RPMI7951 (cell line): ENCODE measurements at places on chromosomes 2 and 18. TPM values are rescaled to one million over a fixed set of nuclear protein-coding genes. Genes with fewer than 3 reads are reported as not detected.

DNA sequence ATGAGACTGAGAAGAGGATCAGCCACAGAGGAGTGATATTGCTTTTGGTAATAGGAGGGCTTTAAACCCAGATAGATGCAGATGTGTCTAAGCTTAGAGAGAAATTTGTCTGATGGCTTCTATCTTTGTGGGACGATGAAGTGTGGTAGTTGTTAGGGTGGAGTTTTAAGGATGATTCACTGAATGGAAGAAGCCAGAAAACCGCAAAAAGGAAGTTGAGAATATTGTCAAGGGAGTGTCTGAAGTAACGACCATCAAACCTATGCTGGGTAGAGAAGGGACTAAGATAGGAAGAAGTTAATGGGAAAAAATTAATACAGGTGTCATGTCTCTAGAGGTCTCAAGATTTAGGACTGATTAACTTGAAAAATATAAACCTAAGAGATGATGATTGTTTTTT, 195.6 kb upstream of the MC4R start:
- peak; percentile 13 for DNase-seq

Gene KCNG2
- not detected in 2 replicates for total RNA-seq

Gene MDH1B
- total RNA-seq = 1.2 TPM in 2 replicates

- DNase-seq = no peak
Observed at GRCh38 chr18:69885841-69886531, 61.7 kb downstream of the CD226 start.

GRCh38 chr2:238899386-238899785, 51.5 kb downstream of the TWIST2 start:
- DNase-seq = no peak
